ENCODE measurements at places on chromosomes 2 and 18.

- no peak for DNase-seq
Measured at GRCh38 chr2:68238955-68239822, 13.1 kb downstream of the PPP3R1 start.

- DNase-seq: no peak
Measured at GRCh38 chr2:216188559-216188850, 79.4 kb downstream of the XRCC5 start.

- no peak for DNase-seq
Measured at GRCh38 chr18:77208964-77209363, 40.7 kb upstream of the GALR1 start.

GRCh38 chr18:26549263-26550094 lies 1.1 kb upstream of the KCTD1 start:
- DNase-seq: no peak

- DNase-seq: no peak
Measured at GRCh38 chr2:226634943-226635604, 164.5 kb downstream of the IRS1 start.

DNA sequence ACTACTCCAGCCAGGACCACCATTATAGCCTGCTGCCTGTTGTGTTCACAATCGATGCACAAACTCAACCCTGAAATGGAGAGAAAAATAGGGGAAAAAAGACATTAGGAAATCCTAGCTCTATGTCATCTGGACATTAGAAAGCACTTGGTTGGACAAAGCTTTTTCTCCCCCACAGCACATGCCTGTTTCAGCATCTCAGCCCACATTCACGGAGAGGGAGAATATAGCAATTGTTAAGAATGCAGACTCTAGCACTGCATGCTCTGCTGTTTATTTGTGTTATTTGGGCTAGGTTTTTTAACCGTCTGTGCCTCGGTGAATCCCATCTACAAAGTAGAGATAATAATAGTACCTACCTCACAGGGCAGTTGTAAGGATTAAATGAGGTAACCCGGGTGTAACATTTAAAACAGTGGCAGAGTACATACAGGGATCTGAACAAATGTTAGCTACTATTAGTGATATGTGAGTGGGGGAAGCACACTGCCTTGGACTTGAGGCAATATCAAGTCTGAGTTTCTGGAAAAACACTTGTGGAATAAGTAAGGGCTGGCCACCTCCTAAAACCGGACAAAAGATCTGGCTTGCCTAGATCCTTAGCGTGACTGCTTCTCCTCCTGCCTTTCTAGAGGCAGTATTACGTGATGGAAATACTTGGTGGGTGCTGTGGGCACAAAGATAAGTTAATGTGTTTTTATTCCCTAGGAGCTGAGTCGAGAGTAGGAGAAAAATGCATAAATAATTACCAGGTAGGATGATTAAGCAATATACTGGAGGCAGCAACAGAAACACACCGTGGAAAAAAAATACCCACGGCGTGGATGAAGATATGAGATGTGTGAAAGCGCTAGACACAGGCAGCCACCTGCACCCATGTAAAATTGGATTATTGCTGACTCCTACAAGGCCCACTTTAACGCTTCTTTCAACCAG lies 1.0 kb upstream of the PPP1CB start:
- no peak for DNase-seq

Measured in activated T-helper 9 cell treated with anti-CD3 and anti-CD28 coated beads, Interleukin-2, amount 50 U/mL, for 16 hours (primary cell).